Natural killer cell (primary cell): ENCODE measurements at places on chromosomes 11 and 22. TPM values are rescaled to one million over a fixed set of nuclear protein-coding genes. Genes with fewer than 3 reads are reported as not detected.

- no peak overlapping the region for H3K4me3 ChIP-seq
- H3K4me1 ChIP-seq: no peaks in the 10 kb centered on the region
- no peak overlapping the region for H3K27ac ChIP-seq
- no peak for DNase-seq
- no peaks in the 10 kb centered on the region for H3K27me3 ChIP-seq
Measured at GRCh38 chr11:92180226-92180625, 44.4 kb upstream of the FAT3 start.

DNA sequence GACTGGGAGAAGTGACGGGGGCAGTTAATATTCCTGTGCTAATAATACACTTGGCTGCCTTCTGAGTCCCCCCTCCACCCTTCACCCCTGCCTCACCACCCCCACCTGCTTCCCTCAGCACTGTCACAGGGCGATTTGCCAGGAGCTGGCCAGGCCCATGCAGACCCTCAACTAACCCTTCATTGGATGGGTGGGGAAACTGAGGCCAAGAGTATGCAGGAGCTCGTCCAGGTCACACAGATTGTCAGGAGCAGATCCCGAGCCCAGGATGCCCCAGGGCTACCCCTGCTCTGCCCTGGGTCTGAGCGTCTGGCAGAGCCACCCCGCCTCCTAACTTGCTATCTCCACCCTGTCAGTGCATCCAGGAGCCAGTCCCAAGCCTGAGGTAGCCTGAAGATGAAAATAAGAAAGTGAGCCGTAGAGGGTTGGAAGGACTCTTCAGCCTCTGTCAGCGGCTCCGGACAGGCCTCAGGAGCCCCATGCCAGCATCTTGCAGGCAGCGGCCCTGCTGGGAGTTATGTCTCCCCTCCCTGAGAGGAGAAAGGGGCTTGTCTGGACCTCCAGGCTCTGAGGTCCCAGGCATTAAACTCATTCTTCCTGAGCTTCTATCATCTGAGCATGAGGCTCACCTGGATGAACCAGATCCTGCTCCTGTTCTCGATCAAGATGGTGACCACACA lies 6.2 kb downstream of the TPBGL start:
- DNase-seq: no peak
- H3K4me3 ChIP-seq: no peak overlapping the region
- no peak overlapping the region for H3K27ac ChIP-seq
- H3K36me3 ChIP-seq: no peaks in the 10 kb centered on the region
- peaks cover 10% of the 10 kb centered on the region for H3K4me1 ChIP-seq

GRCh38 chr11:92907671-92908070 lies 61.8 kb upstream of the MTNR1B start:
- no peaks in the 10 kb centered on the region for H3K27me3 ChIP-seq
- H3K4me3 ChIP-seq: no peak overlapping the region
- no peaks in the 10 kb centered on the region for H3K4me1 ChIP-seq
- no peak overlapping the region for H3K27ac ChIP-seq

SYT13 gene
- total RNA-seq: not detected

OR4D5 gene
- total RNA-seq: not detected
